NCI-H1048 (cell line): ENCODE measurements at places on chromosomes 11 and 22.

DNA sequence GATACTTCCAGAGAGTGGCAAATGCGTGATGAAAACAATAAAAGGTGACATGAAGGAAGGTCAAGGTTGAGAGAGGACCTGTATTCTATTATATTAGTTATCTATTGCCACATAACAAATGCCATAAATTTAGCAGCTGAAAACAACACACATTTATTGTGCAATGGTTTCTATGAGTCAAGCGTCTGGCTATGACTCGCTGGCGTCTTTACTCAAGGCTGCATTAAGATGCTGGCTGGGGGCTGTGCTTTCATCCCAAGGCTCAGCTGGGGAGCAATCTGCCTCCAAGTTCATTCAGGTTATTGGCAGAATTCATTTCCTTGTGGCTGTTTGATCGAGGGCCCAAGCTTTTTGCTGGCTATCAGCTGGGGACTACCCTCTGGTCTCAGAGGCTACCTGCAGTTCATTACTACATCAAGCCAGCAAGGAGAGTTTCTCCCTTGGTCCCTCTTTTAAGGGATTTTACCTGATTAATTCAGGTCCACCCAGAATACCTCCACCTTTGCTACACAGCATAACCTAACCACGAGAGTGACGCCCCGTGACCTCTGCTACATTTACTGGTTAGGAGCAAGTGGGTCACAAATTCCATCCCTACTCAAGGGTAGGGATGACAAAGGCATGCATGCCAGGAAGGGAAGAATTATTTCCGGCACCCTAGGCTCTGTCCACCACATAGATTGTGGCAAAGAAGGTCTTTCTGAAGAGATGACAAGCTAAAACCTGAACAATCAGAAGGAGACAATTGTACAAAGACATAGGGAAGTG lies 549.1 kb downstream of the MN1 start:
- DNase-seq, result no peak

- no peak for DNase-seq
Observed at GRCh38 chr11:19478891-19479290, 233.7 kb upstream of the NAV2 start.

DNA sequence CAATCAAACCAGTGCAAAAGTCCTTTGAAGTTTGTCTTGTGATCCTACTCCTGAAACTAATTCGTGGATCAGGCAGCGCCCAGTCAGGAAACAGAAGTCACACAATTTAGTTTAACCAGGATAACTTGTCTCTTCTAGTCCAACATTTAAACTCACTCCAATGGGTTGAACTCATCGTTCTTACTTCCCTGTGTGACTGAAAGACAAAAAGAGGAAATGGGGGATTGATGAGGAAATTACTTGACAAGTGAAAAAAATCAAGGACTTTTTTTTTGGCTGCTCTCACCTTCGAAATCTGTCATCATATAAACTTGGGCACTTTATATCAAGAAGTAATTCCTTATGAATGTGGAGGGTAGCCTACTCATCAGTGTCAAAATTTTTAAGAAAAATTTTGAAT lies 78.4 kb downstream of the HSD17B12 start:
- DNase-seq, result no peak

DNA sequence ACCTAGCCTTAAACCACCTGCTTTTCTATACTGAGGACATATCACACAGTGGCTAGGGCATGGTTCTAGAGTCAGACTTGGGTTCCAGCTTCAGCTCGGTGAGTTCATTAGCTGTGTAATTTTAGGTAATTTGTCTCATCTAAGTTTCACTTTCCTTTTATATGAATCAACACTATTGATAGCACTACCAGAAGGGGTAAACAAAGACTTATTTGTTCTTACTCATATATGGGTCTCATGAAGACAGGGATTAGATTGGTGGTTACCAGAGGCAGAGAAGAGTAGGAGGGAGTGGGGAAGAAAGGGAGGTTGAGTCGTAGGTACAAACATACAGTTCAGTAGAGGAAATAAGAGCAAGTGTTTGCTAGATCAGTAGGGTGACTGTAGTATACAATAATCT lies 924.7 kb downstream of the OPCML start:
- DNase-seq, result no peak

DNA sequence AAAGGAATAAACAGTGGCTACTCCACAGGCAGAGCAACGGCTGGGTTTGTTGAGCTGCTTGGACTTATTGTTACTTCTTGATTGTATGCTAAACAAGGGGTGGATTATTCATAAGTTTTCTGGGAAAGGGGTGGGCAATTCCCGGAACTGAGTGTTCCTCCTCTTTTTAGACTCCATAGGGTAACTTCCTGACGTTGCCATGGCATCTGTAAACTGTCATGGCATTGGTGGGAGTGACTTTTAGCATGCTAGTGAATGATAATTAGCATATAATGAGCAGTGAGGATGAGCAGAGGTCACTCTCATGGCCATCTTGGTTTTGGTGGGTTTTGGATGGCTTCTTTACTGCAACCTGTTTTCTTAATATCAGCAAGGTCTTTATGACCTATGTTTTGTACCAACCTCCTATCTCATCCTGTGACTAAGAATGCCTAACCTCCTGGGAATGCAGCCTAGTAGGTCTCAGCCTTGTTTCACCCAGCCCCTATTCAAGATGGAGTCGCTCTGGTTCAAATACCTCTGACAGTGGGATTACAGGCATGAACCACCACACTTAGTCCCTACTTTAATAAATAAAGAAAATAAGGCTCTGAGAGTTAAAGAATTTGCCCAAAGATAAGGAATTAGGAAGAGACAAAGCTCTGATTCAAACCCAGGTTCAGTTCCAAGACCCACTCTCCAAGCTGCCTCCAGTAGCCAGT lies 65.6 kb upstream of the CLMP start:
- DNase-seq, result no peak

GRCh38 chr11:82718821-82719220 lies 14.8 kb downstream of the FAM181B start:
- DNase-seq, result no peak

DNA sequence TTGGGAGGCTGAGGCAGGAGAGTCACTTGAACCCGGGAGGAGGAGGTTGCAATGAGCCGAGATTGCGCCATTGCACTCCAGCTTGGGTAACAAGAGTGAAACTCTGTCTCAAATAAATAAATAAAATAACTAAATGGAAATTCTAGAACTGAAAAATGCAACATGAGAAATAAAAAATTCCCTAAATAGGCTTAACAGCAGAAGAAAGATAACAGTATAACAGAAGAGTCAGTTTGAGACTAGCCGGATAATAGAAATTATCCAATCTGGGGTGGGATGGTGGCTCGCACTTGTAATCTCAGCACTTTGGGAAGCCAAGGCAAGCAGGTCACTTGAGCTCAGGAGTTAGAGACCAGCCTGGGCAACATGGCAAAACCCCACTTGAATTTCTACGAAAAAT lies 14.1 kb downstream of the SLC25A1 start:
- no peak for DNase-seq

DNA sequence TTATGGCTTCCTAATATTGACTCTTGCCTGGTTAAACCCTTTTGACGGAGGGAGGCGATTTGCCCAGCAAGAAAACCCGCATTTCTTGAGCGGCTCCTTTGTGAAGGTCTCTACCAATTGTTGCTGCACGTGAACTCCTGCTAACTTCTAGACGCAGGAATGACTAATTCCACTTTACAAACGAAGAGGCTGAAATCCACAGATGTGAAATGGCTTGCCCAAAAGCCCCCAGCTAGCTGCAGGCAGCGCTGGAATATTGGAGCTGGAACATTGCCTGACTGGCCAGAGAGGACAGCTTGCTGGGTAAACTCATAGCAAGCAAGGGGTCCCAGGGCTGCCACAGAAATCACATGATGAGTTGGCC lies 542 bp downstream of the GCAT start:
- DNase-seq, result no peak

DNA sequence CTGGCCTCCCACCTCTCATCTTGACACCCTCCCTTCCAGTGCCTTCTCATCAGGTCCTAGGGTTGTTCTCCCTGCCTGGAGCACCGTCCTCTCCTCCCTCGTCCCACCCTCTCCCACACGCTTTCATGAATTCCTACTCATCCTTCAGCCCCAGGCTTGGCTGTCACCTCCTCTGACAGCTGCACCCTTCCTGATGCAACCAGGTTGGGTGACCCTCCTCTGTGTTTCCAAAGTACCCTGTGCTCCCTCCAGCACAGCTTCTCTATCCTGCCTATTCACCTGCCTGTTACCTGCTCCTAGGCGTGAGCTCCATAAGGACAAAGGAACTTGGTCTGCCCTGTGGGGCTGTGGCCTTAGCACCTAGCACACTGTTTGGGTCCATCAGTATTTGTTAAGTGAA lies 58.4 kb downstream of the SGSM3 start:
- no peak for DNase-seq

- no peak for DNase-seq
Observed at GRCh38 chr11:132549001-132549400, 983.3 kb downstream of the OPCML start.

- DNase-seq, result no peak
Observed at GRCh38 chr11:124748481-124749343, 3.3 kb downstream of the VSIG2 start.

DNA sequence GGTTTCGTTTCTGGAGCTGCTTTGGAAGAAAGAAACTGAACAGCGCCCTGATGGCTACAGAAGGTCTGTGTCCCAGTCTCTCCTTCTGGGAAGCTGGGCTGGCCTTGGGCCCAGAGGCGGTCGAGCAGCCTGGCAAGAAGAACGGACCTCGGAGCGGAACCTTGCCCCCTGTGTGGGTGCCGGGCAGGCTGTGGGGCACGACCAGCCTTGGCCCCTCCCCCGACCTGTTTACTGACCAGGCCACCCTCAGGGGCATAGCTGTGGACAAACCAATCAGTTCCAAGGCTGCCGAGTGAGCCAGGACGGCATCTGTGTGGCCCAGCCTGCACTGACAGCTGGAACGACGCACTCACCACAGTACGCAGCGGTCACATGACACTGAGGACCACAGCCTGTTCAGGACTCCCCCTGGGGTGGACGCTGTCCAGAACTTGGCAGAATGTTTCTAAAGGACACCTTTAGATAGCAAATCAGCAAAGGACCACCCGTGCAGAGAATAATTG lies 7.2 kb downstream of the PIM3 start:
- DNase-seq, result no peak

GRCh38 chr22:33116841-33117547 lies 58.8 kb upstream of the SYN3 start:
- no peak for DNase-seq

DNA sequence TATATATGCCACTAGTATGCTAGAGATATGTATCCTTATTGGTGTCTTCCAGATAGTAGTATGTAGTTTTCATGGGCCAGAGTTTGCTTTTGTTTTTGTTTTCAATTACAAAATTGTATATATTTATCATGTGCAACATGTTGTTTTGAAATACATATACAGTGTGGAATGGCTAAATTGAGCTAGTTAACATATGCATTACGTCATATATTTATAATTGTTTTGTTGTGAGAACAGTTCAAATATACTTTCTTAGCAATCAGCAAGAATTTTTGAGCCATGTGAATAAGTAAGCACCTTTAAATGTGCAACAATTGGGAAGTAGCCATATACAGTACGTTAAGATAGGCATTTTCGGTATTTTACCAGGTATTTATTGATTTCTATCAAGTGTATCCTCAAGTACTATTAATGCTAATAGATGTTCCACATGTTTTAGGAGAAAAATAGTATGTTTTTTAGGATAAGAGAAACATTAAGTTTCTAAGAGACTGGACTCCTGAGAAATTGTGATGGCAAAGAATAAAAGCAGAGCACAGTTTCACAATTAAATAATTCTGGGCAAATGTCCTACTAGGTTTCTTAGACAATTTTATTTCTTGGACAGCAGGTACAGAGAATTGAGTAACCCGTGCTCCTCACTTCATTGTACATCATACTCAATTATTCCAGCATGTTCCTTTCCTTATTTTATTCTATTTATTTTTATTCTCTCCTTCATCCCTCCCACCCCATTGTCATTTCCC lies 60.5 kb upstream of the SLC5A12 start:
- no peak for DNase-seq

GRCh38 chr11:6746086-6746618 lies 25.6 kb downstream of the OR2AG2 start:
- DNase-seq, result no peak

DNA sequence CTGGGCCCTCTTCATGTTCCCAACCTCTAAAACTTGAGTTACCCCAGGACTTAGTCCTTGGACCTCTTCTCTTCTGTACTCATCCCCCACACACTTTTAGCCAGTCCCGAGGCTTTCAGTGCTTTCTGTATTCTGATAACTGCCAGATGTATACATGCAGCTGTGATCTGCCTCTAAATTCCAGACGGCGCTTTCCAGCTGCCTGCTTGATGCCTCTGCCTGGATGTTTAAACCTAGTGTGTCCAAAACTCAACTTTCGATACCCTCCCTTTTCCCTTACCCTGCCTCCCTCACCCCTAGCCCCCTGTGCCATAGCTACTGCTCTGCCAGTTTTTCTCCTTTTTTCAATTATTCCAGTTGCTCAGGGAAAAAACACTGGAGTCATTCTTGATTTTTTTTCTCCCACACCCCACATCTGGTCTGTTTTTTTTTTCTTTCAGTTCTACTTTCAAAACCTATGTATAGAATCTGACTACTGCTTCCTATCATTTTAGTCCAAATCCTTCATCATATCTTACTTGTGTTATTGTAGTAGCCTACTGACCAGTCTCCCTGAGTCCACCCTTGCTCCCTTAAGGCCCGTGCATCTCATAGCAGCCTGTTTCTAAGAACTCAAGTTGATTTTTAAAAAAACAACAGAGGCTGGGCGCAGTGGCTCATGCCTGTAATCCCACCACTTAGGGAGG lies 32.9 kb upstream of the TECTA start:
- no peak for DNase-seq

GRCh38 chr11:126307706-126308105 lies 3.8 kb downstream of the DCPS start:
- no peak for DNase-seq

- DNase-seq, result no peak
Observed at GRCh38 chr11:74743640-74744039, 5.0 kb upstream of the RNF169 start.

GRCh38 chr11:68312117-68312779 lies at the start of gene LRP5:
Gene LRP5, plus strand, starts transcription at chr11:68312591. Its CDS starts 124 bp downstream, at chr11:68312715.
- no peak for DNase-seq
